NCI-H2227 treated with DMSO at 0.1 percent for 48 hours (cell line): ENCODE measurements at places on chromosomes 5 and 9.
A peak's percentile ranks its signal among the peaks of the same experiment; 100 is the strongest.

GRCh38 chr9:137294681-137295237 lies 7.3 kb downstream of the NRARP start:
- no peak for DNase-seq

DNA sequence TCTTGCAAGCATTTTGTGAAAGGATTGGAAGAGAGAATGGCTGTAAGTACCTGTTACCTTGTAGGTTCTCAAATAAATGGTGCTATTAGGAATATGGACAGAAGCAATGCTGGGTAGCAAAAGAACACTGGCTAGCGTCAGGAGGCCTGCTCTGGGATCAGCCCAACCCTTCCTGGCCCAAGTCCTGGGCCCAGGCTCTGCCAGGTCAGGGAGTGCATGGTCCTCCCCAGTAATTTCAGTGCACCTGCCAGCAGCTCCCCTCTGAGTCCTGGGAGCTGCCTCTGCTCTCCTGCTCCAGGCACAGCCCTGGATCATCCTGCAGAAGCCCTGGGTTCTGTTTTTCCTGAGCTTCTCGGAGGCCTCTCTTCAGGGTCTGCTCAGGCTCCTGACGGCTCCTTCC lies 89.5 kb upstream of the ARAP3 start:
- no peak for DNase-seq

- no peak for DNase-seq
Observed at GRCh38 chr9:33823801-33824200, 6.8 kb downstream of the UBE2R2 start.

- DNase-seq, result no peak
Observed at GRCh38 chr9:34536685-34537084, 13.9 kb upstream of the ENHO start.

DNA sequence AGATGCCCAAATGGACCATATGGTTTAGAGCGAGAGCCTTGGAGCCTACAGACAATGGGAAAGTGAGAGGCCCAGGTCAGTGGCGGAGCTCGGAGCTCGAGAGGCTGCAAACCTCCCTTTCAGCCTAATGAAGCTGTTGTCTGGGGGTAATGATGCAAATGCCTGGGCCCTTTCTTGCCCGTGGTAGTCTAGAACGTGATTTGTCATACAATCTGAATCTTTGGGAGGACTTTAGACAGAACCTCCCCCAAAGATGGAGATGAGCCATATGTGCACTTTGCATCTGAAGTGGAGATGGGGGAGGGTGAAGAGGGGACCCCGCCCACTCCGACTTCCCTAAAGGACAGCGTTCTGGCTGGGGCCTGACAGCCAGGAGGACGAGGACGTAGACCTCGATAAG lies 10.3 kb upstream of the NEUROG1 start:
- no peak for DNase-seq

DNA sequence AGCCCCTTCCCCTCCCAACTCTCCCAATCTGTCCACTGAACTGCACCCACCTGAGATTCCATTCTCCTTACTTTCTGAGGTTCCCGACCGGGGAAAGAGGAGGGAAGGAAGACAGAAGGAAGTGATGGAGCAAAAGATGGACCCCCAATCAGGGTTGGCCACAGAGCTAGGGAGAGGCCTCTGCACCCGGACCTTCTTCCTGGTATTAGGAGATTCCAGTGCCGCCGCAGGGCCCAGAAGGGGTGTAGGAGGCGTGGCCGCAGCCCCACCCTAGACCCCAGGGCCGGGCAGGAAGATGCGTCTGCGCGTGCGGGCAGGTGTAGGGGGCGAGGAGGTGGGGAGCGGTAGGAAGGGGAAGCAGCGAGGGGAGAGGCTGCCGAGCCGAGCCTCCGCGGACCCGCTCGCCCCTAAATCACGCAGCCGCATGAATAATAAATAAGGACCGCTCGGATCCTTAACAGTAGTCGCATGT lies 104.2 kb upstream of the MVB12B start:
- DNase-seq, result no peak

GRCh38 chr9:2781336-2781735 lies 62.6 kb downstream of the PUM3 start:
- no peak for DNase-seq

- DNase-seq, result no peak
Observed at GRCh38 chr9:93086447-93087224, 9.4 kb upstream of the CARD19 start.

DNA sequence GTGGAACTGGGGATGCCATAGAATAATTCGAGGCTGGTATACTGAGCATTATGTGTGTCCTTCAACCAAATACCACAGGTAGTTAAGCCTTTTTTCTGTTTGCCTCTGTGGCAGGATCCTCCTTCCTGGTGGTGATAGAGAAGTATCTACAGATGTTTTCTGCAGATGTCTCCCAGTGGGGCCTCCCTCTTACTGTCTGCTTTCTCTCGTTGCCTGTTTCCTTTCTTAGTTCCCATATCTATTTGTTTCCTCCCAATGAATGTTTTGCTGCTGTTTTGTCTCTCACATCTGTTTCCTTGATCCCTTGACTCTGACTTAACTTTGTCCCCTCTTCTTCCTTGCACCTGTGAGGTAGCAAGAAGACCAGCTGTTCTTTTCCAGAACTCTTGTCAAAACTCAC lies 130.9 kb upstream of the NUDT12 start:
- DNase-seq, result no peak

- no peak for DNase-seq
Observed at GRCh38 chr9:37300620-37301019, 121.9 kb upstream of the GRHPR start.

- DNase-seq, result no peak
Observed at GRCh38 chr9:32486839-32487562, 39.0 kb downstream of the RIGI start.

DNA sequence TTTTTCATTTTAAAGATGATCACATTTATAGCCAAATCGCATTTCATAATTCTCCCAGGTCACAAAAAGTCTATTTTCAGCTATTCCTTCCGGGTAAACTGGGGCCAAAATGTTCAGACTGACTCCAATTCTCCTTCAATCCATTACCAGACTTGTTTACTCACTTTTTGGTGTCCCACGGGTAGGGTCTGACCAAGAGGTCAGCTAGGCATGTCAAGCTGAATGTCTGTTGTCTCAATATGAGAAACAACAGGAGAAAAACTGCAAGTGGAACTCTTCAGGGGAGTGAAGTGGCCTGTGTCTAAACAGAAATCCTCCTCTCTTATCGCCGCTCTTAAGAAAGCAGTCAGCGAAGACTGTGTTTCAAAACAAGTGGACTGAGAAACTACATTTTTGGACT lies 171.3 kb downstream of the APBA1 start:
- no peak for DNase-seq

GRCh38 chr9:14107495-14107894 lies 206.4 kb downstream of the NFIB start:
- DNase-seq, result no peak

- DNase-seq, result peak; percentile 60
Observed at GRCh38 chr5:72013766-72014624, 93.3 kb upstream of the MAP1B start.

GRCh38 chr9:110571801-110572483 lies 7.6 kb downstream of the SVEP1 start:
- no peak for DNase-seq

DNA sequence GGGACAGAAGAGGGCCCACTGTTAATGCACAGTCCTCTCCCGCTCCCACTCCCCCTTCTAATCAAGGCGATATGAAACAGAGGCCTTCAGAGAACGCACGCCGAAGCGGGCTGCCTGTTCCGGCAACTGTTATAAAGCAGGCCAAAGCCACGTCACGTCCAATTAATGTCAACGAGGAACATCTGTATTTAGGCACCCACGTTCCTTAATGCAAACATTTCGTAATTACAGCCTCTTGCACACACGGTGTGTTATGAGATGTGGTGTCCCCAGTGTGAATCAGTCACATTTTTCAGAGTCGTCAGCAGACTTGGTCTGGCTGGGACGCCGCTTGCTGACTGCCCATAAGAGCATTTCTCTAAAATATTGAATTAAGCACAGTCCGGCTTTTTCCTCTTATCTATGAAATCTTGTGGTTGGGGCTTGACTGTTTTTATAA lies 339.0 kb downstream of the NSG2 start:
- DNase-seq, result no peak

GRCh38 chr5:999724-1000123 lies 8.9 kb upstream of the NKD2 start:
- no peak for DNase-seq

GRCh38 chr9:91837981-91838731 lies 111.9 kb downstream of the ROR2 start:
- peak; percentile 18 for DNase-seq

GRCh38 chr5:141567513-141568117 lies 51.2 kb downstream of the DIAPH1 start:
- DNase-seq, result no peak

GRCh38 chr5:112995764-112996618 lies 19.4 kb downstream of the DCP2 start:
- peak; percentile 30 for DNase-seq

- DNase-seq, result no peak
Observed at GRCh38 chr5:168613996-168614395, 34.8 kb upstream of the PANK3 start.

- DNase-seq, result no peak
Observed at GRCh38 chr9:74645007-74645639, 148.0 kb downstream of the RORB start.

DNA sequence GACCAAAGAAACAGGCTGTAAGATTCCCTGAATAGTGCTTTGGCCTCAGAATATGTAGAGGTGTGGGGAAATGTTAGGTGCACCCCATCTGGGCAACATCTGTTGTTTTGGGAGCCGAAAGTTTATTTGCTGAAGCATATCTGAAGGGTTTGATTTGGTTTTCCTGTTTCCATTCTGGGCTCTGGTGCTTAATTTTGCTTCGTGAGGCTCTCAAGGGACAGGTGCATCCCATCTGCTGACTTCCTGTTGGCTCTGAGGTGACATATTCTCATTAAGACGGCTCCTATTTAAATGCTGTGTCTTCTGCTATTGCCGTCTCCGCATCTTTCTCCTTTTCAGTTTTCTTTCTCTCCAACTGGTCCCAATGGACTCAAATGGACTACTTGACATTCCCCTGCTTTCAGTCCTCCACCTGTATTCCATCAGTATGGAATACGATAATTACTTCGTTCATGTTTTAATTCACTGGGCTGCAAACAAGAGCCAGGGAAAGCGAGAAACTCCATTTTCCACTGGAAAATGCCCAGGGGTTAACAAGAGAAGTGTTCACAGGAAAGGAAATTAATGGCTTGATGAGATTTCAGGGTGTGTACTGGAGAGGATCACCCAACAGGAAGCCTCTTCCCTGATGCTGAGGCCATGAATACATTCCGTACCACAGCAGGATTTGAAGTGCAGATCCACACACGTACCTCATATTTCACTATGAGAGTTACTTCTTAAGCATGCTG lies 104.0 kb downstream of the MTX3 start:
- no peak for DNase-seq

- peak; percentile 3 for DNase-seq
Observed at GRCh38 chr9:5953743-5954707, 61.4 kb downstream of the RANBP6 start.

DNA sequence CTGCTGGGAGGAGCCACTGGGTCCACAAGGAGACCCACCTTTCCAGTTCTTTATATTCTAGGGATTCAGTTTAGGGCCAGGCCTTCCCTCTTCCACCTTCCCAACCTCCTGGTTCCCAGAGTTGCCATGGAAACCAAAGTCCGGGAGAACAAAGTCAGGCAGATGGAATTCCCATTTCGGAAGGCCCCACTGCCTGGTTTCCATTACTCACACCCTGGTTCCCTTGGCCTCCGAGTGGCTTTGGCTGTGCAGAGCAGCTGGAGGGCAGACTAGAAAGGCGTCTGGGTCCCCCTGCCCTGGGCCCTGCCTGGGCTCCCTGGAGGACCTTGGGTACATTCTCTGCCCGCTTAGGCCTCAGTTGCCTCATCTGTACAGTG lies 136.1 kb downstream of the RGS3 start:
- DNase-seq, result no peak
